Hematopoietic multipotent progenitor cell treated with erythropoietin and hydrocortisone succinate and interleukin-3 and kit ligand, for 8 days (in vitro differentiated cells): ENCODE measurements at places on chromosomes 4 and X.
A peak's percentile ranks its signal among the peaks of the same experiment; 100 is the strongest.

DNA sequence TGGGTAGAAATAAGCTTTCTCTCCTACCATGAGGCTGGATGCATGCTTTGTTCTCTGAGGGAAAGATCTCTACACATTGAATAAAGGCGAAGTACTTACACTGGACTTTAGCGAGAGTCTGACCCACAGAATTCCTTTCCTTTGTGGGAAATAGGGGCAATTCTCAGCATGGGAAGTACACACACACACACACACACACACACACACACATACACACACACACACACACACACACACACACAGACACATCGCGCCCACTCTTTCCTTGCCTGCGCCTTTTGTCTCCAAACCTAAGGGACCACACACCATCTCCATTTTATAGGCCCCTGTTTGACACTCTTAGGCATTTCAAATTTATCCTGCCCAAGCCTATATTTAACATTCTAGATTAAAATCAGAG lies 83.8 kb downstream of the LUZP4 start:
- DNase-seq: no peak

- no peak for DNase-seq
These were observed 97.9 kb downstream of the NR3C2 start for GRCh38 chr4:148344352-148344751.

DNA sequence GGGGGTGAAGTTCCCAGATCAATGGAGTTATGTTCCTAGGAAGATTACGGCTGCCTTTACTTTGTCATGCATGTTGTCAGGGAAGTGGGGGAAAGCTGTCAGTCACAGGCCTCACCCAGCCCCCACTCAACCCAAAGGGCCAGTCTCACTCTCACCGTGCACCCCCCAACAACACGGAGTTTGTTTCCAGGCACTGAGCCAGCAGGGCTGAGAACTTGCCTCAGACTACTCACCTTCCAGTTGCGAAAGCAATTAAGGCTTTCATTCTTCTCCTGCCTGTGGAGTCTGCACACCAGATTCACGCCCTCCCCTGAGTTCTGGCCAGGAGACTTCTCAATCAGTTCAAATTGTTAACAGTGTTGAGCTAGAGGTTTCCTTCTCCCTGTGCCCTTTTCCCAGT lies 114.3 kb downstream of the SH3BGRL start:
- DNase-seq: no peak

DNA sequence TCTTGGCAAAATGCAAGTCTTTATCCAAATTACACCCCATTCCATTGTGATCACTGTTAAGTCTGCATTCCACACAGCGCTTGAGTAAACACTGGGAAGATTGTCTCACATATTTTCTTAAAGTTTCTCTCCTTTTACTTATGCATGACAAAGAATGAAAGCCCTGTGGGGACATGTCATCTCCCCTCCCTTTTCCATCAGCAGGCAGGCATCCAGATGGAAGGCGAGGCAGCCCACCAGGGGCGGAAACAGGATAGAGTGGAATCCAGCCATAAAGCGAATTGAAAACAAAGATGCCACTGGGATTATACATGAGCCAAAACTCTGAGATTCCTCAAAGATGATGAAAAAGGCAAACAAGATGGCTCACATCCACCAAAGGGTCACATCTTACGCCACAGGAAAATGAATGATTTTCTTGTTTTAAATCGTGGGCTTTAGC lies 78.2 kb downstream of the AFAP1 start:
- DNase-seq: no peak

DNA sequence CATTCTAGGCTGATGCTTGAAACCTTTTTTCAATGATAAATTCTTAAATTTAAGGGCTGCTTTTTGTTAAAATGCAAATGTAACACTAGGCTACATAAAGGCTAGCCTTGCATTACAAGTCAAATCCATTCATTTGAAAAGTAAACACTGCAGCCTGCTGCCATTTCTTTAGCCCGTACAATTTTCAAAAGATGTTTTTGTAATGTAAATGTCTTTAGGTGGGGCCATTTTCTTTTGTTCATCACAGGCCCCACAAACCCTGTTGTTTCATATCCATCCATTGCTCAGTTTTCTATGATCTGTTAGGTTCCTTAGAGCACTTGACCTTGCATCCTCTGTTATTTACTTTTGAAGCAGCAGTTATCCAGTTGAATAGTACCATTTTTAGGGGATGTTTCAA lies 296.2 kb upstream of the AMOT start:
- no peak for DNase-seq

GRCh38 chr4:1797861-1798579 lies 4.9 kb downstream of the FGFR3 start:
- DNase-seq: no peak

DNA sequence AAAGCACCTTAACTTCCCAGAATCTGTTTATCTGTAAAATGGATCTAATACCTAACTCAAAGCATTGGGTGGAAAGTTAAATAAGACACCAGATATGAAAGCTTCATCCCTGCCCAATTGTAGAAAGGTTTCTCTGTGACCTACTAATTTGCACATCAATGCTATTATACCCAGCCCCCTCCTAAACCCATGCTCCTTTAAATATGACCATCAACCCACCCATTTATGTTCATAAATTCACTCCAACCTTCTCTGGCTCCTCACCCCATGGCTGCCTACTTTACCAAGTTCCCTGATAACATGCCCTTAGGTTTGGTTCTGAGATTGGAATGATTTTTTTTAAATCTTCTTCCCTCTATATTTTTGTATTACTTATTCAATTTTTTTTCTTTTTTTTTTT lies 1.9 kb downstream of the LYAR start:
- DNase-seq: no peak

DNA sequence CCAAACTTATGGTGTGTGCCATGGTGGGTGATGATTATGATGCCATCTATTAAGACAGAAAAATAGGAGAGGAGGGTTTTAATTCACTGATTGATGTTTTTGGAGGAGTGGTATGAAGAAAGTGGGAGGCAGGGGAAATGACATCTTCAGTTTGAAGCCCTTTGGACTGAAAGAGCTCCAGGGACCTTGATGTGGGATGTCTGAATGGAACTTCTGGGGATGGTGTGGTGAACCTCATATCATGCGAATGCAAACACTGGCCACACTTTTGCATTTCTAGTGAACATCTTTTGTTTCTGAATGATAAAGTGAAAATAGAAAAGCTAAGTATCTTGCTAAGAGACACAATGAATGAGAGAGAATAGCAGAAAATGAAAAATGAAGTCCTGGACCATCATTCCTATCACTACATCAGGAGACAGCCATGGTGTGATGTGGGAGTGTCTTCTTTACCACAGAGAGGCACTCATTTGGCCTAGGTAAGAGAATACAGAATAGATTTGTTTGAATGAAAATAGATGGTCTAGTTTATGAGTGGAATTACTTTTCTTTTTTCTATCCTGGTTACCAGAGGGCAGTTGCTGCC lies 123.5 kb downstream of the ZNF827 start:
- no peak for DNase-seq

GRCh38 chrX:51837451-51837850 lies 56.0 kb upstream of the MAGED1 start:
- no peak for DNase-seq

GRCh38 chr4:165343353-165344191 lies 16.1 kb downstream of the MSMO1 start:
- DNase-seq: peak; percentile 48

DNA sequence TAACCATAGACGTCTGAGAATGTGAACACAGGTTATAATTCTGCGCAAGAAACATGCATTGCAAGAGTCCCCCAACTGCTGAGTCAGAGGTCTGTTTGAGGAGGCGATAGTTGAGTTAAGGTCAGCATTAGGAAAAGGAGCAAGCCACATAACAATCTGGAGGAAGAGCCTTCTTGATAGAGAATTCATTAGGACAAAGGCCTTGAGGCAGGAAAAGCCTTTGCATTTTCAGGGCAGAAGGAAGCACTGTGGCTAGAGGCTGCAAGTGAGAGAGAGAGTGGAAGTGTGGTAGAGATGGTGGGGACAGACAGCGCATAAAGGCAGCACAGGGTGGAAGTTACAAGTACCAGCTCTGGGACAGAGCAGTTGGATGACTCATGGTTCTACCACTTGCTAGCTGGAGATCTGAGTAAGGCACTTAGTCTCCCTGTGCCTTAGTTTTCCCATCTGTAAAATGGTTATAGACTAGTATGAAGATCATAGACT lies 125.8 kb upstream of the LNX1 start:
- peak; percentile 24 for DNase-seq

DNA sequence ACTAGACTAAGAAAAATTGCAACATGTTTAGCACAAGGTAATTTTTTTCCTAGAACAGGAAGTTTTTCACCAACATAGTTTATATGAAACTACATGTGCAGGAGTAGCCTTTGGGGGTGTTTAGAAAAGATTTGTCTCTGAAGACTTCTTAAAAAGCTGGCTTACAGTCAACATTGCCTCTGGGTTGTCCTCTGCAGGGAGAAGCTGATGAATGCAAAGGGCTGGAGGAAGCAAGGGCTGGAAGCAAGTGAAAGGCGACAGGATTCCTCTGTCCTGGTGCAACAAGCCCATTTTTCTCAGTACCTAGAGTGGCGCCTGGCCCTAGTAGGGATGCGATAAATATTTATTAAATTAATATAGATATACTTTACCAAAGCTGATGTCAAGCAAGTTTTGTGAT lies 180.3 kb upstream of the LCORL start:
- DNase-seq: no peak

GRCh38 chr4:139603576-139604410 lies 47.8 kb upstream of the SETD7 start:
- DNase-seq: peak; percentile 71

GRCh38 chr4:27790911-27791310 lies 930.3 kb downstream of the STIM2 start:
- no peak for DNase-seq

DNA sequence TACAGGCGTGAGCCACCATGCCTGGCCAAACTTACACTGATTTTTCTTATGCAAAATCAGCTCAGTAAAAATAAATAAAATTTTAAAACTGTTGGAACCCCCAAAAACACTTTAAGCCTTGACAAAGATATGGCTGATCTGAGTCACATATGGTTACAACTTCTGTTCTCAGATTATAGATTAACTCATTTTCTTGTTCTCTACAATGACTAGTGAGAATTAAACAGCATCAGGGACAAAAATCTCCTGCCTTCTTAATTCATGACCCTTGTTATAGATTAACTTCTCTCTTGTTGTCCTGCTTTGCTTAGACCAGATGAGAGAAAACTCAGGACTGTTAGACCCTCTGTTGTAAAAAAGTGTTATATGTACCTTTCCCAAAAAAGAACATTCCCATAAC lies 24.2 kb upstream of the EXOC1L start:
- no peak for DNase-seq

DNA sequence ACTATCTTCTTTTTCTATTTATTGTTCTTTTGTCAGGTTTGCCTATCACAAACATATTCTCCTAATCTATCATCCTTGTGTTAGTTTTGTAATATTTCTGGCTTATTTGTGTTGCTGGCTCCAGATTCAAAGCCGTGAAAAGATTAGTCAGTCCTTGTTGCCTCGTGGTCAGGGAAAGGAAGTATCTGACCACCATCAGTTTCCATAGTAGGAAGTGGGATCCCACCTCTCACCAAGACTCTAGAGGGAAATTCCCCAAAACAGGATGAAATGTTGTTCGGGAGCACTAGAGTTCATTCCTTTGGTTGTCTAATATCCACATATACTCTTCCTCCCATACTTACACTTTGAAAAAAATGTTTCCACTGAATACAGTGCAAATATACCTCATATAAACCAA lies 131.0 kb upstream of the HUWE1 start:
- DNase-seq: no peak

GRCh38 chr4:76729460-76729859 lies 168.5 kb downstream of the SOWAHB start:
- DNase-seq: no peak

GRCh38 chr4:118076958-118077766 lies 42.9 kb downstream of the NDST3 start:
- peak; percentile 42 for DNase-seq

DNA sequence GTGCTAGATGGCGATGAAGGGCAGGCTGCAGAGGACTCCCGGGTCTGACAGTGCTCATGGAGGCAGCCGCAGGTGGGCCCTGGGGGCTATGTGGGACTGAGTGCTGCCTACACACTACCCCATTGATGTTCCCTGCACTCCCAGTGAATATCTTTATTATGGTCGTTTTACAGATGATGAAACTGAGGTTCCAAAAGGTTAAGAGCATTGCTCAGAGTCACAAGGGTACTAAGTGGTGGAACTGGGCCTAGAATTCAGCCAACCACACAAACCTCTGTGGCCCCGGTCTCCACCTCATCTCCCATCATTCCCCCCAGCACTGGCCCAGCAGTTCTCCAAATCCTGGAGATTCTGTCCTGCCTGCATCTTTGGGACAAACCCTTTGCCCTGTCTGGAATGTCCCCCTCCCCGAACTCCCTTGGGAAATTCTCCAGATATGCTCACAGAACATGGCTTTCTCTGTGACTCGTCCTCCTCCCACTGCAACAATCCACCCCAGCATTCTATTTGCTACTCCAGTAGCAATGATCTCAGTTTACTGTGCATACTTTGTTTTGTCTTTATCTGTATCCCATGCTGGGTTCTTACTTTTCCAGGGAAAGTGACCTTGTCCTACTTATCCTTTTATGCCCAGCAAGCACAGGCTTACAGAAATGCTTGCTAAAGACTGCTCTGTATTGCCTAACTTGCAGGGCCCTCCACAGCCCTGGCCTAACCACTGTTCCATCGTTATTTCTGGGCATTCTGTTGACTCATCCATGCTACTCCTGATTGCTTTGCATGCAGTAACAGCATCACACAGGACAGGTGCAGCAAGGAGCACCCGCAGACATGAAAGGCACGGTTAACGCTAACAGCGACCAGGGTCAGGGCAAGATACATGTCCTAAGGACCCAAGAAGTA lies 14.0 kb downstream of the PNMA6F start:
- no peak for DNase-seq

DNA sequence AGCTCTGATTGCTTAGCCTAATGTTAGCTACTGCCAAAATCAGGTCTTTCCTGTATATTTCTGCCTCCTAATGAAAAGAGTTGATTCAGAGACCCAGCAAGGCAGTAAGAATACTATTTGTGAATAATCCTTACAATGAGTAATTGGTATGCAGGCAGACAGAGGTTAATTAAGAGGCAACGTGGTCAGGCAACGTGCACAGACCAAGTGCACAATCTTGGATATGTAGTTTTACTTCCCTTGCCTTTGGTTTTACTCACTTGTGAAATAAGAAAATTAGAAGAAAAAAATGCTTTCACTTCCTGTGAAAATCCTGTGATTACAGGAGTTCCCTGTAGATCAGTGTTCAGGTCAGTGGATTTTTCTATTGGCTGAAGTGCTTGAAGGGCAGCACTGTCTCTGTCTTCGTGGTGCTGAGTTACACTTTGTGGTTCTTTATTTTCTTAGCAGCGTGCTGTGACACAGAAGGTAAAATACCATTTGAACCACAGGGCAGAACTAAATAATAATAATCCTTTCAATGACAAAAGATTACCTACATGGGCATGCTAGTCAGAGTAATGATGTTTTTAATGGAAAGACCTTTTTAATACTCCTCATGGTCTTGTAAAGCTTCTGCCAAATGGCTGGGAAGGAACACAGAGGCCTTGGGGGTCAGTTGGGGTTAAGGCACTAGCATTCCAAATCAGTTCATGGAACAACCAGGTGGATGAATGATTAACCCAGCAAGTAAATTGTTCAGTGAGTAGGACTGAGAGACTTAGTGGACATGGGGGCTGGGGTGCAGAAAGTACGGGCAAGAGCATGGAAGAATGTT lies 430.9 kb downstream of the MAPK10 start:
- no peak for DNase-seq
